AG08396 (cell line): ENCODE measurements at places on chromosomes 5 and 9.

GRCh38 chr9:124766815-124767554 is 4.1 kb downstream of the NR6A1 start:
- DNase-seq = no peak

DNA sequence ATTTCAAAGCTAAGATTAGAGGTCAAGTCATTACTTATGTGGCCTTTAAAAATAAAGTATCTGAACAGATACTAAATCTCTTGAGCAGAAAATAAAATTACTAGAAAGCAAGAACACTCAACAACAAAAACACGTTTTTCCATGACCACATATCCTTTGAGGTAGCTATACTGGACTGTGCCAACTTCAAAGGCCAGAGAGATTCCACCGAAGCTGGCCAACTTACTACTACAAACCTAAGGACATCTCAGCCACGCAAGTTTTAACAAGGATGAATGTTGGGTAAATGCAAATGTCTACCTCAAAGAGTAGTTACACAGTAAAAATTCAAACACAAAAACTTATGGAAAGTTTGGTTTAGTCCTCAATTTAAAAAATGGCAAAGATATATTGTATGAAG is 18.9 kb downstream of the PFDN1 start:
- DNase-seq = no peak

GRCh38 chr5:30194595-30194994 is 998.9 kb upstream of the CDH6 start:
- no peak for DNase-seq

GRCh38 chr5:111282798-111283197 is 58.6 kb downstream of the CAMK4 start:
- DNase-seq = no peak

DNA sequence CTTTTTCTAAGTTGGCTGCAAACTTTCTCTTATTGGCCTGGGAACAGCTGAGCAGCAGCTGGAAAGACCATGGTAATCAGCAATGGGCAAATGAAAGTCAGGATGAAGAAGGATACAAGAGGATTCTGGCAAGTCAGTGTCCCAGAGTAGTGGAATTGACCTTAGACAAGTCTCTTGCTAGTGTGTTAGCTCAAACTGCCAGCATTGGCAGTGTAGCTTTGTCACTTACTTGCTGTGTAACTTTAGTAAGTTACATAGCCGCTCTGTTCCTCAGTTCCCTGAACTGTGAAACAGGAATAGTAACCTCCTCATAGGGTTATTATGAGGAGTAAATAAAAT is 3.6 kb downstream of the ALDH1A1 start:
- no peak for DNase-seq

- DNase-seq = no peak
Measured at GRCh38 chr9:2638871-2639673, 17.5 kb downstream of the VLDLR start.

- no peak for DNase-seq
Measured at GRCh38 chr5:95759005-95759404, 27.9 kb downstream of the RHOBTB3 start.

GRCh38 chr9:125028041-125028440 is 87.2 kb upstream of the GOLGA1 start:
- DNase-seq = no peak

GRCh38 chr5:35781181-35781790 is 75.4 kb upstream of the IL7R start:
- no peak for DNase-seq

- DNase-seq = no peak
Measured at GRCh38 chr9:101398930-101399642, 435 bp downstream of the ZNF189 start.

DNA sequence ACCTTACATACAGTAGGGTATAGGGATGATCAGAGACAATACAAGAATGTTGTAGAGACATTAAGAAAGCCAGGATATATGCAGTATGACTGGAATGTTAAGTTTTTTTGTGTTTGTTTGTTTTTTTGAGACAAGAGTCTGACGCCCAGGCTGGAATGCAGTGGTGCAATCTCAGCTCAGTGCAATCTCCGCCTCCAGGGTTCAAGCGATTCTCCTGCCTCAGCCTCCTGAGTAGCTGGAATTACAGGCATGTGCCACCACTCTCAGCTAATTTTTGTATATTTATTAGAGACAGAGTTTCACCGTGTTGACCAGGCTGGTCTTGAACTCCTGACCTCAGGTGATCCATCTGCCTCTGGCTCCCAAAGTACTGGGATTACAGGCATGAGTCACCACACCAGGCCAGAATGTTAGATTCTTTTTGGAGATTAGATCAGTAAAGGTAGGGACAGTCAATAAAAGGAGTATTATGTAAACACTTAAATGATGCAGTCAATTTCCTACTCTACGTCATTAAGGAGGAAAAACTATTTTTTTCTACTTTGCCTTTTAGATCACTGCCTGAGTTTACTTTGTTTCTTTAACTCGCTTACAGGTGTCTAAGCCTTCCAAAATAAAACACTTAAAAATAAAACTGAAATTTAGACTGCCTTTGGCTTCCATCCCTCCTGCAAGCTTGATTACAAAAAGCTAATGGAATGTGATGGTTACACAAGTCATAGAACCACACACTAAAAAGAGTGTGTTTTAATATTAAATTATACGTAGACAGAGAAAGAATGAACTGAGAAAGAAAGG is 6.8 kb upstream of the HNRNPA0 start:
- peak; percentile 15 for DNase-seq

DNA sequence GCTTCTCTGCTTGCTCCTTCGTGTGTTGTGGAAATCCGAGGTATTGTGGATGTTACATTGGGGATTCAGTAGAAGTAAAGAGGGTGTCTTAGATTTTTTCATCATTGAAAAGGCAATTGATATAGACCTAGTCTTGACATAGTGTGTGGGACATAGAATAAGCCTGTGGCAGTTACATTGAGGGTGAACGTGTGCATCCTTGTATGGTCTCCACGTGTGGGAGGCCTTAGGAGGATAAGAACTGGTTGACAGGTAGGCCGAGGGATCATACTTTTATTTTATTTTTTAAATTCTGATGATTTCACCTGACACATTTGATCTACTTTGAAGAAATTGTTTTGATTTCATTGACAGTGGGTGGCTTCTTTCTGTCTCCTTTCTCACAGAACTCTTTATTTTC is 17.0 kb upstream of the FAM120AOS start:
- no peak for DNase-seq

GRCh38 chr9:335373-335772 is 120.7 kb downstream of the DOCK8 start:
- DNase-seq = no peak

DNA sequence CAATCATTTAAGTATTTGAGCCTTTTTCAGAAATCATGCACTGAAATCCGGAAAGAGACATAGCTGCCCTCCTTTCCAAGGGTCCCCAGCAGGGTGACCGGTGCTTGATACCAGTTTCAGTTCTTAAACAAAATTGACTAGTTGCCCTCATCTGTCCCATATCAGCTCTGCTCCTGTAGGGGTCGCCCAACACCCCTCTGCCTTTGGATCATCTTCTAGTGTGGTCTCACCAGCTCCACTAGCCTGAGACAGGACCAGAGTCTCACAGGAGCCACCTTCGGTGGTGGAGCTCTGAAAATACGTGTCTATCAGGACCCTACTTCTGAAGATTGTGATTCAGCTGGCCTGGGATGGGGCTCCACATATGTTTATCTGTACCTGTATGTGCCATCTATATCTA is 428.2 kb downstream of the ENC1 start:
- peak; percentile 18 for DNase-seq

- DNase-seq = no peak
Measured at GRCh38 chr9:109599711-109600110, 101.6 kb upstream of the PTPN3 start.

DNA sequence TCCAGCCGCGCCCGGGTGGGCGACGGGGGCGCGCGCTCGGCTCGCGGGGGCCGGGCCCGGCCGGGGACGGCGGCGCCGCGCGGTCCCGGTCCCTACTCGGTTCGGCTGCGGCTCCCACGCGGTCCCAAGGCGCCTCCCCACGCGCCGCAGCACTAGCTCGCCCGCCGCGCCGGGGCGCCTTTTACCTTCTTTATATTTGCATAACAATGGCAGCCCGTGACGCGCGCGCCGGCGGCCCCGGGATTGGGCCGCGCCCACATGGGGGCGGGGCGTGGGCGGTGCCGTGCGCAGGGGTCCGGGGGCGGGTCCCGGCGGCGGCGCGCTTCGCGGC is at the start of gene NRARP:
TSS of gene NRARP (minus strand) at position 154 of the 331 bp plus-strand sequence. CDS start 343 bp downstream, outside the sequence.
- peak; percentile 91 for DNase-seq

DNA sequence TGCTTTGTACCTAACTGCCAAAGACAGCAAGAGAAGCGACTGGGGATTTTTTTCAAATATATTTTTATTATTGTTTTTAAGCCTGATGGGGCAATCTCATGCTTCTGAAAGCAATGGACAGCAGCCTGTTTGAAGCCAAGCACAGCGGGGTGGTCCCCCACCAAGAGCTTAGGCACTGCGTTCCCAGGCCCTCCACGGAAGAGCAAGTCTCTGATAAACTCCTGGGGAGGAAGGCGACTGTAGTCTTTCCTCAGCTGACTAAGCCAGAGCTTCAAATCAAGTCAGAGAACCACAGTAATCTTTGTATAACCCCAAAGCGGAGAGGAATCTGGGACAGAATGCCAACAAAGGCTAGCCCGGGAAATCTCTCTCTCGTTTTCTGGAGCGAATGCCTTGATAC is 54.4 kb downstream of the ARSB start:
- peak; percentile 22 for DNase-seq

DNA sequence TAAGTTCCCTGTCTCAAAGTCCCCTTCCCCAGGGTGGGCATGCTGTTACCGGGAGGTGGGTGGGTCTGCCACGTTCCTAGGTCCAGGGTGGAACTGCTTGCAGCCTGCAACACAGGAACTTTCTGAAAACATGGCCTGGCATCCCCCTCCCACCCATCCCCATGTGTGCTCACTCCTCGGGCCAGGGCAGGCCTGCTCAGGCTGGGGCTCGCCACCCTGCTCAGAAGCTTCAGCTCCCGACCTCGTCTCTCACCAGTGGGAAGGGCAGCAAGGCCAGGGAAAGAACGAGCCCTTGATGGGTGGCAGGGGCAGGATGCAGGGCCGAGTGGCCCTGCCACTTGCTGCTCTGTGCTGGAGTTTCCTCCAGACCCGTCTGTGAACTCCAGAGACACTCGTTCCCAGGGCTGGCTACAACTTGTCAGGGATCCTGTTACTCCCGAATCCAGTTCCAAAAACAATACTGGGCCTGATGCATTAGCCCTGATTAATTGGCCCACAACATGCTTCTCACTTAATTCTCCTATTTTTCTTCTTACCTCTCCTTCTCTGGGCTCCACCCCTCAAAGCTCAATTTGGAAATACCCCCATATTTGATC is 197.3 kb downstream of the SLIT3 start:
- DNase-seq = no peak

GRCh38 chr9:135363596-135363995 is 116.0 kb upstream of the PPP1R26 start:
- no peak for DNase-seq

GRCh38 chr5:167813389-167813788 is 478.1 kb upstream of the WWC1 start:
- no peak for DNase-seq

DNA sequence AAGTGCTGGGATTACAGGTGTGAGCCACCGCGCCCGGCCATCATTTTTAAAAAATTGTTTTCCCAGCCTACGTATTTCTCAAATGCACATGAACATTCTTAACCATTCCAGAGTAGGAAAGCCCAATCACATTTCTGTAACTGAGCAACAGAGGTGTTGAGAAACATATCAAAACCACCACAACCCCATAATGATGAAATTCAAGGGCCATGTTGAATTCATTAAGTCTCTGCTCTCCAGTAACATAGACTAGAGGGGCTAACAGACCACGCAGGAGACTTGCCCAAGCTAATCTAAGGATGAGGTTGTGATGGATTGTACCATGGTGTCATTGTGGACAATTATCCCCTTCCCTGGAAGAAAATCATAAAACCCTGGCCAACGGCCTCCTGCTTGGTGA is 52.9 kb downstream of the MYO10 start:
- no peak for DNase-seq

DNA sequence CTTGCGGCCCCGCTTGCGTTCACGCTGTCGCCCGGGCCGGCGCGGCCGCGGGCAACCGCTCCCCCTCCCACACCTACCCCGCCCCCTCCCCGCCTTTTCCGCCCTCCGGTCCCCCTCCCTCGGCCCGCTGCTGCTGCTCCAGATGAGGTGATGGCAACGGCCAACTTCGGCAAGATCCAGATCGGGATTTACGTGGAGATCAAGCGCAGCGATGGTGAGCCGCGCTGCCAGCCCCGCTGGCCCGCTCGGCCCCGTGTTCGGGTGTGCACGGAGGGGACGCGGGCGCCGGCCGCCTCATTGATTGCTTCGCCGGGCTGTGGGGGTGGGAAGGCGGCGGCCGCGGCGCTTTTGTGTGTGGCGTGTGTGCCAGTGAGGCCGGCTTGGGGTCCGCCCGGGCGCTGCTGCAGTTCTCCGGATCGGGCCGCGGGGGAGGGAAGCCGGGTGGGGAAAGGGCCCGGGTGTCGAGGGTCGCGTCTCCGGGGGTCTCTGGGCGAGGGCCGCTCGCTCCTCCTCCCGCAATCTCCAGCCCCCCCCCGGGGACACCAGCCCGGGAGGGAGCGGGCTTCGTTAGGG is 403 bp downstream of the KIF2A start:
- DNase-seq = no peak

GRCh38 chr5:83414601-83415000 is 56.9 kb upstream of the VCAN start:
- no peak for DNase-seq

DNA sequence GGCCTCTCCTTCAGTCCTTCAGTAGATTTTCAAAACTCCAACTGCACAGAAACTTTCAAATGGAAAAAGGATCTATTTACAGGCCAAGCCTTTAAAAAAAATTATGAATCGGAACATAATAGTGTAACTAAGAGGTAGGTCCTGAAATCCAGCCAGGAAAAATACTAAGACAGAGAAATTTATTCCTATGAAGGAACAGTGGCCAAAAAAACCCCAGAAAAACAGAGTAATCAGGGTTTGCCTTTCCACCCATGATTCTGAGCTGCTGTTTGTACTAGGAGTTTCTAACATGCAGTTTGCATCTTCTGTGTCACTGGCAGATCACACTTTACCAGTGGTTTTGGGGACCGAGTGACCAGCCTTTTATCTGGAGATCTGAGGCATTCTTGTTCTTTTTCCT is 93.1 kb upstream of the TMED7 start:
- no peak for DNase-seq

GRCh38 chr5:113022661-113023060 is 46.1 kb downstream of the DCP2 start:
- DNase-seq = no peak

- DNase-seq = peak; percentile 2
Measured at GRCh38 chr5:179115307-179115706, 55.1 kb downstream of the ZNF354C start.

DNA sequence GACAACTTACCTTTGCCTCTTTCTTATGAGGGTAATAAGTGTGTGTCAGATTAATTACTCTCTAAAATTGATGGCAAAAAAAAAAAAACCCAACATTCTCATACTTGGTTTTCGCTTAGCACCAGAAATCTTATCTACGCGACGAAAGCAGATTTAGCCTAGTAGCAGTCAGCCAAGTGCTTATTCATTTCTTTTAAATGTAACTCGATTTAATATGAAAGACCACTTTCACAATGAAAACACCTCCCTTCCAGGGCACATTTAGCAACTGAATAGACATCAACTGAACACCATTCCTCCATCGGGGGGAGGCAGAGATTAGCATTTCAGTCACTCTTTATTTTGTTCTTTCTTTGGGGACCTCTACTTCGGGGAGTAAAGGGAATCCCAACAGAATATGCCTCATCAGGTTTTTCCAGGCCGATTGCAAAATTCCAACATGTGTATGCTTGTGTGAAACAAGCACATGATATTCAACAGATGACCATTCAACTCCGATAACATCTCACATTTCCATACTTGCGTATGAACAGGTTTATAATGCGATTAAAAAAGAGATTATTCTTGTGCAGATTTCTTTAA is 124.1 kb upstream of the RETREG1 start:
- no peak for DNase-seq

GRCh38 chr5:131180407-131180806 is 9.7 kb downstream of the LYRM7 start:
- no peak for DNase-seq
